Hepatocyte (in vitro differentiated cells): ENCODE measurements at places on chromosomes 4 and X.
A peak's percentile ranks its signal among the peaks of the same experiment; 100 is the strongest.

GRCh38 chrX:101676571-101676970, 16.9 kb upstream of the ARMCX2 start:
- DNase-seq: no peak

GRCh38 chrX:68693481-68694434, 46.3 kb downstream of the STARD8 start:
- peak; percentile 71 for DNase-seq

GRCh38 chr4:187176261-187176910, 452.7 kb upstream of the FAT1 start:
- DNase-seq: no peak

DNA sequence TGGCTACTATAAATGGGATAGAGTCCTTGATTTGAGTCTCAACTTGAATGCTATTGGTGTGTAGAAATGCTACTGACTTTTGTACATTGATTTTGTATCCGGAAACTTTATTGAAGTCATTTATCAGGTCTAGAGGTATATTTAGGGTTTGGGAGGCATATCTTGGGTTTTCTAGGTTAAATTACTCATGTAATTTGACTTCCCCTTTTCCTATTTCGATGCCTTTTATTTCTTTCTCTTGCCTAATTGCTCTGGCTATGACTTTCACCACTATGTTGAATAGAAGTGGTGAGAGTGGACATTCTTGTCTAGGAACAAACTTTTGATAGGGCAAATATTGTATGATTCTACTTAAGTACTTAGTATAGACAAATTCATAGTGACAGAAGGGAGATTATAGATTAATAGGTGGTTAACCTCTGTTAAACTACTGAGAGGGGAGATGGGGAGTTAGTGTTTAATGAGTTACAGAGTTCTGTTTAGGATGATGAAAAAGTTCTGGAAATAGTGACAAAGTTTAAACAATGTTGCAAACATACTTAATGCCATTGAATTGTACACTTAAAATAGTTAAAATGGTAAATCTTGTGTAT, 22.8 kb upstream of the HSPA4L start:
- DNase-seq: no peak

GRCh38 chrX:8720136-8720535, 11.8 kb downstream of the ANOS1 start:
- no peak for DNase-seq

DNA sequence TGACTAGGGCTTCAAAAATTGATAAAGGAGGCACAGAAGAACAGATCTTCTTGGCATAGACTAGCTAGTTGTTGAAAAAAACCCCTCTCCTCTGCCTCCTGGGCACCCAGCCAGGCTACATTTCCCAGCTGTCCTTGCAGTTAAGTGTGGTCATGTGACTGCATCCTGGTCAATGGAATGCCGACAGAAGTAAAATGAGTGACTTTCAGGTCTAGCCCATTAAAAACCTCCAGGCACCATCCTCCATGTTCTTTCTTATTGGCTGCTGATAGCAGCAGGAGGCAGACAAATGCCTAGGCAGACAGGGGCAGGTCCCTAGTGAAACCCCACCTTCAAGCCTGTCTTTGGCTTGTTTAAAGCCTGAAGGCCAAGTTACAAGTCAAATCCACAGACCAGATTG, 35.3 kb downstream of the ATXN3L start:
- no peak for DNase-seq

DNA sequence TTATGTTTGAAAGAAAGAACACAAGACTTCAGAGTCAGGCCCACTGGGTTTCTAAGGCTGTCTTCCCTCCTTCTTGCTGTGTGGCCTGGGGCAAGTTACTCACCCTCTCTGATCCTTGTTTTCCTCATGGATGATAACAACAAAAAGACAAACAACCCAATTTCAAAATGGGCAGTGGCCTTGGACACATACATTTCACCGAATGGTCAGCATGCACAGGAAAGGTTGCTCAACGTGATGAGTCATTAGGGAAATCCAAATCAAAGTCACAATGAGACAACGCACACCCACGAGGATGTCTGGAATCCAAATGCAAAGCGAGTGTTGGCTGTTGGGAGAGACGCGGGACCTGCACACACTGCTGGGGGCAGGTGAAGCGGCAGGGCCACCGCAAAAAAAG, 50.8 kb upstream of the PPP2R2C start:
- DNase-seq: no peak

- no peak for DNase-seq
These were observed 51.1 kb downstream of the WDFY3 start for GRCh38 chr4:84915396-84915780.

GRCh38 chr4:172721659-172722058, 447.0 kb upstream of the GALNT7 start:
- DNase-seq: no peak

DNA sequence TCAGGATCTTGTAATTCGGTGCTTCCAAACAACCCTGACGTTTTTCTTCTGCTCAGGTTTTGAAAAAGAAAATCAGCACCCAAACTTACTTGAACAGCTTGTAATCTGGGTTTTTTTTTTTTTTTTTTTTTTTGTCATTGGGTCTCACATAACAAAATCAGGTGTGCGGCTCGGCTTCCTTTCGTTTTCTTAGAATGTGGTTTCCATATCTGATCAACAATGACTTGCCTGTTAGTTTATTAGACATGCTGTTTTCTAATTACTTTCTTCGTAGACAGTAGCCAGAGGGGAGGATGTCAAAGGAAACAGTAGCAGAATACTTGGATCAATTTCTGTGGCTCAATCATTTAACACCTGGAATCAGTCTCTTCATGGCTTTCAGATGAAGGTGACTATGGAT, 890 bp upstream of the FREM3 start:
- DNase-seq: no peak

DNA sequence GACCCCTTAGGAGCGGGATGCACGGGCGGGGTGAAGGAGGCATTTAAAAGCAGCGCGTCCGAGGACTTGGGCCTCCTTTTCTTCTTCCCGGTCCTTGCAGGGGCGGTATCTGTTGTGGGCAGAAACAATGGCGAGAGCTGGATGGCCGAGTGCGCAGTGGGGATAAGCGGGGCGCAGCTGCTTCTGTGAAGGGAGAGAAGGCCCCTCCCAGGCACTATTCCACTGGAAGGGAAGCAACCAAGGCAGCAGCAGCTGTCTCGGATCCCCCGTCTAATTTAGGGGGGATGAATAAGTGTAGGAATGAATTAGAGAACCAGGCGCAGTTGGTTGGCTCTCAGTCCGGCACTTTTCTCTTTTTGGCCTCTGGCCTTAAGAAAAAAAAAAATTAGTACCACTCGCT, 995 bp downstream of the SMARCA5 start:
- peak; percentile 61 for DNase-seq

DNA sequence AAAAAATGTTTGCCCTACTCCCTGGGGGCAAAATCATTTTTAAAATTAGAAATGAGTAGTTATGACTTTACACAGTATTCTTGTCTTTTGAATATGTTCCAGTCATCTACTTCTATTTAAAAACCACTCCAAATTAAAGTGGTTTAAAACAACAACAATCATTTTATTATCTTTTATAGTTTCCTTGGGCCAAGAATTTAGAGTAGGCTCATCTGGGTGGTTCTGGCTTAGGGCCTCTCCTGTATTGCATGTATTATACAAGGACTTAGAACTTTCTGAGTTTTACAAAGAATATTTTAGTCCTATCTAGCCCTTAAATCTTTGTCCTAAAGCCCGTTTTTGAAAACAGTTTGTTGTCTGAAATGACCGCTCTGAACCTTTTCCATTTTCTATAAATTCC, 132.5 kb upstream of the INTU start:
- DNase-seq: no peak

DNA sequence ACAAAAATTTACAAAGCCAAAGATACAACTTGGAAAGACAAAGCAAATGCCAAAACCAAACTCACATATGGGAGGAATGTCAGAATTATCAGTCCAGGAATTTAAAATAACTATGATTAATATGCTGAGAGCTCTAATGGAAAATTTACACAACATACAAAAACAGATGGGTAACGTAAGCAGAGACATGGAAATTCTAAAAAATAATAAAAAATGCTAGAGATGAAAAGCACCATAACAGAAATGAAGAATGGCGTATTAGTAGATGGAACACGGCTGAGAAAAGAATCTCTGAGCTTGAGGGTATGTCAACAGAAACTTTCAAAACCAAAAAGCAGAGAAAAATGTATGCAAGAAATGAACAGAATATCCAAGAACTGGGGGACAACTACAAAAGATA, 4.1 kb upstream of the MANBA start:
- no peak for DNase-seq

DNA sequence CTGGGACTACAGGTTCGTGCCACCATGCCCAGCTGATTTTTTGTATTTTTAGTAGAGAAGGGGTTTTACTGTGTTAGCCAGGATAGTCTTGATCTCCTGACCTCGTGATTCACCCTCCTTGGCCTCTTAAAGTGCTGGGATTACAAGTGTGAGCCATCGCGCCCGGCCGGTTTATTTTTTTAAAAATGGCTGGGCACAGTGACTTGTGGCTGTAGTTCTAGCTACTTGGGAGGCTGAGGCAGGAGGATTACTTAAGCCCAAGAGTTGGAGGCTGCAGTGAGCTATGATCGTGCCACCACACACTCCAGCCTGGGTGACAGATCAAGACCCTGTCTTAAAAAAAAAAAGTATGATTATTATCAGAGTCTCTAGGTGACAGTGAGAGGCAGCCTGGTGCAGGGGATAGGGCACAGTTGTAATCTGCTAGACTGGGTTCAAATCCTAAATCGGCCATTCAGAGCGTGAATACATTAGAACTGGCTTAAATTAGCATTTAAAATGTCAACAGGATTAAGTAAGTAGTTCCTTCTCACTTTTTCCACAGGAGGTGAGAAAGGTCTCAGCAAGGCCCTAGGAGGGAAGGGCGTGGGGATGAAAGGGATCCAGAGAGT, 435 bp upstream of the MGST2 start:
- no peak for DNase-seq

GRCh38 chr4:34432706-34433105, 1811.6 kb downstream of the ARAP2 start:
- no peak for DNase-seq

DNA sequence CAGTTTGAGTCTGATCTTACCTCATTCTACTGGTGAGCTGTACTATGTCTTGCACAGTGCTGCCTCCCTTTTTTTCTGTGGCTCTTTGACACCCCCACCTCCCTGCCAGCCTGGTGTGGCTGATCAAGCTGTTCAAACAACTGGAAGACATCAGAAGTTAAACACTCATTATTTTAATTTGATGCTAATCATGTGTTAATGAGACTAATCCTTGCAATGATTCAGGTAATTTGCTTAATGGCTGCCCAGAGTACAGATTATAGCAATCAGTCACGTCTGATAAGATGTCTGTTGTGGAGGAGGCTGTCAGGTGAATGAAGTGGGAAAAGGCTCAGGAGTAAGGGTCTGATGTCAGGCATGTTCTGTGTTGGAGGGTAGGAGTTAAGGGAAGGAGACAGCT, 87.4 kb upstream of the GK2 start:
- no peak for DNase-seq

GRCh38 chr4:173169428-173170181, 994 bp downstream of the GALNT7 start:
- peak; percentile 84 for DNase-seq

GRCh38 chrX:109987884-109988283, 15.0 kb upstream of the TMEM164 start:
- DNase-seq: no peak

GRCh38 chr4:183326853-183327252, 4.6 kb upstream of the CLDN24 start:
- DNase-seq: no peak
